ENCODE measurements at places on chromosomes 3 and 15.

DNA sequence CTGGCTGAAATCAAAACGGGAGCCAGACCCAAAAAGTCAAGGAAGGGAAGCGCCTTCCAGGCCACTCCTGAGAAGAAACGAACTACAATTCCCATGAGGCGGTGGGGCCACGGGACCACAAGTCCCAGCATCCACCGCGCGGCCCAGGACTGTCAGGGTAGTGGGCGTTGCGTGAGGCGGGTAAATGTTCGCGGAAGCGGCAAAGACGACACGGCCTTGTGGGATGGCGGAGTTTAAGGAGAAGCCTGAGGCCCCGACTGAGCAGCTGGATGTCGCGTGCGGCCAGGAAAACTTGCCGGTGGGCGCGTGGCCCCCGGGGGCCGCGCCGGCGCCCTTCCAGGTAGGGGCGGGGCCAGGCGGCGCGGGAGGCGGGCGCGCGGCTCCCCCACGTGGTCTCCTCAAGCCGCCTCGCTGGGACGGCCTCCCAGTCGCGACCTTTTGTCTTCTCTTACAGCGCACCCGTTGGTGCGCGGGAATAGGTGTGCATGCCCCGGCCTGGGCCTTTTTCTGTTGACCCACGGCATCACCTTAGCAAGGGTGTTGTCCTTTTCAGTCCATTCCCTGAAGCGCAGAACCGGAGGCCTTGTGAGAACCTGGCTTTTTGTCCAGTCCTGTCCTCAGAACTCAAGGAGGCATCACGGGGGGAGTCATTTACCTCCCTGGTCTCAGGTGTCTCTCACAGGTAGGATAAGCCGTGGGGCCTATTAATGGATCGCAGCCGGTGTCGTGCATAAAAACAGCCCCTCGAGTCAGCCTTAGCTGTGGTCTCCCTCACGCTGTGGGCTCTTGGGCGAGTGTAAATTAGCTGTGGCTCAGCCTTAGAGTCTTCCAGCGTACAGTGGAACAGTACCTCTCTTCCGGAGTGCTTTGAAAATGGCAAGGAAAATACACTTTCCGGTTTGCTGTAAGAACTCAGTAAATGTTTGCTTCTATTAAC is at the start of gene SETMAR:
Gene SETMAR, plus strand, starts transcription at position 183 of the 937 bp plus-strand sequence. Its CDS starts 2 bp downstream, at position 185.
- DNase-seq, result peak; percentile 68

DNA sequence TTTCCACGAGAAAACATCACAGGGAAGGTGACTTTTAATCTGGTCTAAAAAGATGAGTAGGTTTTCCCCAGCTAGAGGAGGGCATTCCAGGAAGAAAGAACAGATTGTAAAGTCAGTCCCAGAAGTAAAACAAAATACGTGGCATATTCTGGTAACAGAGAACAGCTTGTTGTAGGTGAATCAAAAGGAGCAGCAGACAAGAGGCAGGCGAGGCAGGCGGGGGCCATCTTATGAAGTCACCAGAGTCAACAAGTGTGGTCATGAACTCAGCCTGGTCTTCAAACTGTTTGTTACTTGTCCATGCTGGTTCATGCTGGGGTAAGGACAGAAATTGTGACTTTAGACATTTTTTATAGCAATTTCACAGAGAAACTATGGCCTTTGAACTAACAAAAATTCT is 4.0 kb upstream of the POPDC2 start:
- no peak for DNase-seq

GRCh38 chr3:178350763-178351162 is 185.5 kb upstream of the KCNMB2 start:
- DNase-seq, result no peak

- no peak for DNase-seq
These were observed 21.5 kb downstream of the CYFIP1 start for GRCh38 chr15:22958487-22959280.

DNA sequence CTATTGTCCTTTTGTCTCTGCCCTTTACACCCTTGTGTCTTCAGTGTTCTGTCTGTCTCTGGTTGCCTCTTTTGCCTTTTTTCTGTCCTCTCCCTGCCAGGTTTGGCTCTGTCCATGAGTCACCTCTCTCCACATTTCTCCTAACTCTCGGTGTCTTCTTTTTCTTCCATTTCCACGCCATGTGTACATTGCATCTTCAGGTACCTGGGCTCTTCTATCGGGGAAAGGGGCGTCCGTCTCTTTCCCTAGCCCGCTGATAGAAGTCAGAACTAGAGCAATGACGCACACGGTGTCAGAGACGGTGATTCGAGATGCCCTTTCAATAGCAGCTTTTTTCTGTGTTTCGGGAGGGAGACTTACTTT is 641 bp downstream of the OPA1 start:
- DNase-seq, result peak; percentile 11

DNA sequence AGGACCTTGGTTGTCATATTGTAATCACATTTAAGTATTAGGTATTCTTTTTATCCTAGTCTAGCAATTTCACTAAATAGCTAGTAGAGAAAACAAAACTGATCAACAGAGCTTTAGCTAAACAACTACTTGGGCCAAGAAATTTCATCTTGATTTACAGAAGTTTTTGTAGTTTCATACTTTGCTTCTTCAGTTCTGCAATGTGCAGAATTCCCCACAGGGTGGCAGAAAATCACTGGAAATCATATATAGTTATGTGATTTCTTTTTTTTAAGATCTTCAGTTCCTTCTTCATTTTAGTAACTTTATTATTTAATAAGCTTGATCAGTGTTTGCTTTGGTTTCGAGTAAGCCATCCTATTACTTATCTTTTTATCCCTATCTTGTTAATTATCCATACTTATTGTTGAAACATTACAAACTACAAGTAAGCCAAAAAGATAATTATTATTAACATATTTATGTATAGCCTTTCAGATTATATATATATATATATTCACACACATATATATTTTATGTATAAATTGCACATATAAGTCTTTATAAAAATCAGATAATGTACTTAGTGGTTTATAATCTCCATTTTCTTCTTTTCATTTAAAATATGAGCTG is 2.2 kb upstream of the BNIP2 start:
- peak; percentile 34 for DNase-seq

DNA sequence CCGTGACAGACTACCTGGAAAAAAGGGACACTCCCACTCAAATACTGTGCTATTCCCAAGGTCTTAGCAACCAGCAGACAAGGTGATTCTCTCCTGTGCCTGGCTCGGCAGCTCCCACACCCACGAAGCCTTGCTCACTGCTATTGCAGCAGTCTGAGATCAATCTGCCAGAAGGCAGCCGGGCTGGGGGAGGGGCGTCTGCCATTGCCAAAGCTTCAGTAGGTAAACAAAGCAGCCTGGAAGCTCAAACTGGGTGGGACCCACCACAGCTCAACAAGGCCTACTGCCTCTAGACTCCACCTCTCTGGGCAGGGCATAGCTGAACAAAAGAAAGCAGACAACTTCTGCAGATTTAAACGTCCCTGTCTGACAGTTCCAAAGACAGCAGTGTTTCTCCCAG is 128.4 kb upstream of the SETMAR start:
- no peak for DNase-seq
